Activated CD4-positive, alpha-beta T cell treated with anti-CD3 and anti-CD28 coated beads for 24 hours (primary cell): ENCODE measurements at places on chromosomes 1 and 21.

DNA sequence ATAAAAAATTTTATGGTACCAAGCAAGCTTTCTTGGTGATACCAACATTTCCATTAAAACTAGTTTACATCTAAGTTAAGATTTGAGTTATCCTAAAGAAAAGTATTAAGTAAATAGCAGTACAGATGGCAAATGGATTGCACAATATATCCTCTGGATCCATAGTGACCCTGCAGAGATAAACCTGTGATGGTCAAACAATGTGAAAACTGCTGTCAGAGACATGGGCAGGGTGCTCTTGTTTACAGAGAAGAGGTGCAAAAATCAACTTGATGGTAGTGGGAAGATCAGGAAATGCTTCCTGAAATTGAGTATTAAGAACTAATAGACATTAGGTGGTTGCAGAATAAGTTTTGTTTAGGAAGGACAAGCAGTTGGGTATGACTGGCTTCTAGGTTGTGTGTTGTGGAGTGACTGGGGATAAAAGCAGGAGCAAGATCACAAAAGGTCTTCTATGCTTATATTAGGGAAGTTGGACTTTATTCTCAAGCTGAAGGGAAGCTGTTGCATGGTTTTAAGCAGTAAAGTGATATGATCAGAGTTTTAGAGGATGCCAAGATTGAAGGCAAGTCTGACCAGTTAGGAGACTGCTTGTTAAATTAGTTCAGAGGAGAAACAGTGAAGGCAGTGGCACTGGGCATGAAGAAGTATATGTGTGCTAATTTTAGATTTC, 9.9 kb downstream of the TTC3 start:
- DNase-seq, result no peak

- no peak for DNase-seq
These were observed 241.3 kb downstream of the KCNT2 start for GRCh38 chr1:196366817-196367495.

GRCh38 chr1:159916242-159917051, 8.9 kb downstream of the TAGLN2 start:
- DNase-seq, result no peak

GRCh38 chr21:16055014-16055413, 325.2 kb downstream of the USP25 start:
- DNase-seq, result no peak

DNA sequence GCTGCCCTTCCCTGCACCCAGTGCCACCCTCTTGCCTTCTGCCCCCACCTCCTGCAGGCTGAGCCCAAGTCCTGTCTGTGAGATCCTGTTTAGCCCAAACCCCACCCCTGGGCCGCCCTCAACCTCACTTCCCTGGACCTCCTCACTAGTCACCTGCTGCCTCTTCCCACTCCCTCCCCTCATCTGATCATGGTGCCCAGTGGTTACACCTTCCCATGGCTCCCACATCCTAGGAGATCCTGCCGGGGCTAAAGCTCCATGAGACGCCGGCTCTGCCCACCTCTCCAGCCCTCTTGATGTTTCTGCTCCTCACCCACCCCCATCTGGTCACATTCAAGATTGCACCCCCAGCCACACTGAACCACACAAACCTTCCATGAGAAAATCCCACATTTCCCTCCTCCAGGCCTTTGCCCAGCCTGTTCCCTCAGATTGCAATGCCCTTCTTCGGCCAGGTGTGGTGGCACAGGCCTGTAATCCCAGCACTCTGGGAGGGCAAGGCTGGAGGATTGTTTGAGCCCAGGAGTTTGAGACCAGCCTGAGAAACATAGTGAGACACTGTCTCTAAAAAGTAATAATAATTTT, 17.0 kb downstream of the TTC39A start:
- no peak for DNase-seq

GRCh38 chr1:13996334-13996733, 296.3 kb downstream of the PRDM2 start:
- DNase-seq, result no peak

DNA sequence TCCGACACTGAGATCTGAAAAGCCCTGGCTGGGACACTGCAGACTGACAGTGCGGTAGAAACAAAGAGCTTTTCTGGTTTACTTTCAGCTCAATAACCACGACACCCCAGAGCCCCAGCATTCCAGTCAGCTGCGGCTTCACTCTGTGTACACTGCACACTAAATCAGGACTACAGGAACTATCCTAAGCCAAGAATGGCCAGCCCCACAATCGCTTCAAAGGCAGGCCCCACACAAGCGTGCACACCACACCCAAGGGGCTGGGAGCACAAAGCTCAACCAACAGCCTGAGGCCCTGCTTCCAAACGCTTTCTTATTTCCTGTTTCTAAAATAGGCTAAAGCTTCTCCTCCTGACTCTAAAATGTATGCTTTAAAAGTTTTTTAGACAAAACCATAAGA, 28.4 kb downstream of the URB1 start:
- no peak for DNase-seq

DNA sequence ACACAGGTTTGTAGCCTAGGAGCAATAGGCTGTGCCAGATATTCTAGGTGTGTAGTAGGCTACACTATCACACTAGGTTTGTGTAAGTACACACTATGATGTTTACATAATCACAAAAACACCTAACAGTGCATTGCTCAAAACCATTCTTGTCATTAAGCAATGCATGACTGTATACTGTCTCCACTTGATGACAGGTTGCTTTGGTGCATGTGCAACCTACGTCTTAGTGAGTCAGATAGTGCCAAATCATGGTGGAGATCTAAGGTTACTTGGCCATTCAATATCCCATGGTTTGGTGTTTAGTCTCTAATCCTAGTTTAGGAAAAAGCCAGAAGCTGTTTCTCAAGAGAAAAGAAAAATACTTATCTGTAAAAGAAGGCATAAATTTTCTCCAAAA, 181.1 kb downstream of the KCNK2 start:
- no peak for DNase-seq

GRCh38 chr1:91098299-91098906, 76.6 kb upstream of the ZNF644 start:
- DNase-seq, result no peak

DNA sequence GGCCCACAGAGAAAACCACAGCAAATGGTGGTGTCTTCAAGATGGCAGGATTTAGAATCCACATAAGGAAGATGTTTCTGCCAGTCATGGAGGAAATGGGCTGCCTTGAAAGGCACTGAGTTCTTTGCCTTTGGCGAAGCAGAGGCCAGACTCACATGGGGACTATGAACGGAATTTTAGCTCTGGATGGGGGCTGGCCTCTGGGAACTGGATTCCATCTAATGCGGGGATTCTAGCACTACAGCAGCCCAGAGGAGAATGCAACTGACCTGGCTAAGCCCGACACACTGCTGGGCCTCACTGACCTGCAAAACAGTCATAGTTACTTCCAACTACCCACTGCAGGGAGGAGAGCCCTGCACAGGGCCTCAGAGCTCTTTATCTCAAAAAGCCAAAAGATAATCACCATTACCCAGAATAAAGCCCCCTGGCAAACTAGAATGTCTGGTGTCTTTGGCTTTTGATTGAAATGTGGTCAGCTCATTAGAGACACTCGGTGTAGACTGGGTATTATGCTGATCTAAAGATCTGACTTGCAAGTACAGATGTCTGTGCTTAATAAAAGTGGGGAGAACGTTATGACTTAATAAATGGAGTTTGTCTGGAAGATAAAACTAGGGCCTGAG, 11.6 kb downstream of the HCRTR1 start:
- DNase-seq, result no peak

DNA sequence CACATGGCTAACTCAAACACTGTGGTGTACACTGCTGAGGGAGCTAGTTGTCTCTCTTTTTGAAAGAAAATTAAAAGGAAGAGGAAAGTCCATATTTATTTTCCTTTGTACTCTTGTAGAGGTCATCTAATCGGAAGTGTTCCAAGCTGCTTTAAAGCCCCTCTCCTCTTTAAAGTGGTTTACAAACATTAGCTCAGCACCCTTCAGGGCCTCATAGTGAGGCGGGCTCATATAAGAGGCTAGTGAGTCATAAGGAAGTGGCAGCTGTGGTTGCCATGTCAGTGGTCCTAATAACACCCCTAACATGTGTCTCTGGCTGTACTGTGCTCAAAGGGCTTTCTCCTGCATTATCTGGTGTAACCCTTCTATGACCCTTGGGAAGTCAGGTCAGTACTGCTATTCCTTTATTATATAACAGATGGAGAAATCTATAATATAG, 104.4 kb upstream of the SERBP1 start:
- DNase-seq, result no peak

- no peak for DNase-seq
These were observed 60.9 kb upstream of the LAX1 start for GRCh38 chr1:203704120-203704519.

DNA sequence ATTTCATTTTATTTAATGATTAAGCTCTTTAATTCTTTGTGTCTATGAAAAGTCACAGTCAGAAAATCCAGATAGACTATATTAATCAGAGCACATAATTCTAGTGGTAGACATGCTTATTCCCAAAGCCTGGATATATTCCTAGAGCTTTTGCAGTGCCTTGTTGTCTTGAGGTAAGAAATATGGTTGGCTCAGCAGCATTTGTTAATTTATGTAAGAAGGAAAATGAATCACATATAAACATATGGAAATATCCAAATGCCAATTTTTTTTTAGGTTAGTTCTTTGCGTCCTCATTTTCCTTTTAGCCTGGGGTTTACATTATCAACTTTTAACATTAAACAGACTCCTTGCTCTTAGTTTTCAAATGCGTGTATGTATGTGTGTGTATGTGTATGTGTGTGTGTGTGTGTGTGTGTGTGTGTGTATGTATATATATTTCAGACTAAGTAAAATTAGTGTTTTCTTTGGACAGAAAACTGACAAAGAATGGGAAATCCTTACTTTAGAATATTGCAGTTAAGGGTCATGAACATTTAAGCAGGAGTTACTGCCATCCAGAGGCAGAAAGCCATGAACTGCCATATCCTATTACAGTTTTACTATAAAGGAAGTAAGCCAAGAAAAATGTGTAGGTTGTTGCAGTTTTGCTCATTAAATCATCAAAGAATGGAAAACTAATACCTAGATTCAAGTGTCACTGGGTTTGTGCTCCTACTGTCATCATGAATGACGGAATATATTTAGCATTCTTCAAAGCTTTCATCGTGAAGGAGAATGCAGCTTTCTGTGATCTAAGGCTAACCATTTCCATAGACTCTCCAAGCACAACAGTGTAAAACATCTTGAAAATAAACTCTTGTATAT, 477.1 kb upstream of the NR5A2 start:
- DNase-seq, result no peak

DNA sequence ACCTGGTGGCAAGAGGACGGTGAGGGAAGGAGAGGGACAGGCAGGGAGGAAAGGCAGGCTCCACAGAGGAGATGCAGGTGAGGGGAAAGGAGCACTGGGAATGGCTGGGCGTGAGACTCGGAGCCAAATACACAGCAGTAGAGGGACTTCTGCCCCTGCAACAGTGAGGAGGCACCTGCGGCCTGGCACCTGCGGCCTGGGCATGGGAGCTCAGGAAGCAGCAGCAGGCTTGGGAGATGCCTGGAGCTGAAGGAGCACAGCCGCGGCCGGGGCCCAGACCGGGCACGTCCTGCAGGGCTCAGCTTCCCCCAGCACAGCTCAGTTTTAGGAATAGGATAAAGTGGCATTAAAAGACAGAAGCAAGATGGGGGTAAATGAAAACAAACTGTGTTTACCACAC, 20.9 kb upstream of the TSPEAR start:
- no peak for DNase-seq

DNA sequence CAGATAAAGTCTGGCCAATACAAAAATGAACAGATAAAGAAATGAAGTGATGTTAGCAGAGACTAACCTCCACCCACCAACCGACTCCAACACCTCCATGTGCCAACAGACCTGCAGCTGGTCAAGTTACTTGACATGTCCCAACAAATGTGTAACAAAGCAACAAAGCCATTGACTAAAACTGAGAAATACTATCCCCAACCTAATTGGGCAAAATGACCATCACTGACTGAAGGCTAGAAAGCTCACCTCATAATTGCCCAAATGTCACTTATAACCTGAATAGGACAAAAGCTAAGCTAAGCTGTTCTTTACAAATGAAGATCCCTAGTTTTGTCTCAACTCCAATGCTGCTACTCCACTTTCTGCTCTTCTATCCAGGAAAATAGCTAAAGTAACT, 7.5 kb downstream of the KDM5B start:
- DNase-seq, result no peak
